Upper lobe of left lung (tissue), 6 donors: ENCODE measurements at places on chromosomes 5 and 9.

DNA sequence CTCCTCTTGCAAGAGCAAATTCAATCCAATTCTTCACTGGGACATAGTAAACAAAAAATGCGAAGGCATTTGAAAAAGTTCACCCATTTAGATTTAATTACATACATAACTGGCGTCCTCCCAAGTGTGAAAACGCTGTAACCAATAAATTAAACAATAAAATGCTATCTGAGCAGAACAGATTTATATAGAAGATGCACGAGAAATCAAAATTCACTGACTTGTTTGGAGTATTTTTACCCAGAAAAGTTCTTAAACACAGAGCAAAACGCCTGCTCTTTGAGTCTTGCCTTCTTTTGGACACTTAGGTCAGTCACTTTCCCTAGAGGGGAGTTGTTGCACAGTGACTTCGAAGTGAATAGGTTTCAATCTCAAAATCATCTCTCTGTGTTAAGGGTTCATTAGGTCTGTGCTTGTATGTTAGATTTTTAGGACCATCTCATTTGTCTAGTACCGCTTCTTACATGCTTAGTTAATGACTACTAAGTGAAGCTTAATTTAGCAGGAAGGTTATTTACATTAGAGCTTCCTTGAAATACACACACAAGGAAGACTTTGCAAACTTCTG is 1.9 kb downstream of the ALDH1A1 start:
- DNase-seq = no peak

DNA sequence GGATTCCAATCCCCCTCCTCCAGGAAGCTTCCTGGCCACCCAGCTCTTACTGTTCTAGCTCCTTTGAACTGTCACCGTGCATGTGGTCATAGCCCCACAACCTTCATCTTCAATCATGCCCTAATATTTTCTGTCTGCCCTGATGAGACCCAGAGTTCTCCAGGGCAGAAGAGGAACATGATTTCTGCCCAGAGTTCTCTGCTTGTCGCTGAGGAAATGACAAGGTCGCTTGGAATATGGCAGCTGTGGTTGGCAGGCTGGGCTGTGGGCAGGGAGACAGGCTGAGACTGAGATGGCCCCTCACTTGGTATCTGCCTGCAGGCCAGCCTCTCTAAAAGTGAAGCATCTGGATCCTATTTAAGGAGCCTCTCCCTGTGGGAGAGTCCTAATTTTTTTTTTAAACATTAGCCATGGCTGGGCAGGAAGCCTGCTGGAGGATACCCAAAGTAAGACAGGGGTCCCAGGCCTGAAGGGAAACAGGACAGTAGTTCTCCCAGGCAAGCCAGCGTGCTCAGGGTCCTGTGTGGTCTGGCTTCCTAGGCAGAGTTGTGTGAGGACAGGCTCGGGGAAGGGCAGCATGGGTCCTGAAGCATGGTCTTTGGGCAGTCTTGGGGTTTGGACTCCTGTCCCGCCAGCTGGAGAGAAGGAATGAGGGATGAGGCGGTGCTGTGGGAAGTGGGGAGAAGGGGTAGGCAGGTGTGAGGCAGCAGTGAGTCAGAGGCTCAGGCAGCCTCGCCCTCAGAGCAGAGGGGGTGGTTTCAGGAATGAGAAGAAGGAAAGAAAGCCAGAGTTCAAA is 242.1 kb downstream of the FSTL4 start:
- no peak for DNase-seq

- no peak for DNase-seq
Measured at GRCh38 chr9:110994771-110995241, 43.5 kb downstream of the LPAR1 start.

- no peak for DNase-seq
Measured at GRCh38 chr9:88497224-88497623, 37.8 kb upstream of the NXNL2 start.

DNA sequence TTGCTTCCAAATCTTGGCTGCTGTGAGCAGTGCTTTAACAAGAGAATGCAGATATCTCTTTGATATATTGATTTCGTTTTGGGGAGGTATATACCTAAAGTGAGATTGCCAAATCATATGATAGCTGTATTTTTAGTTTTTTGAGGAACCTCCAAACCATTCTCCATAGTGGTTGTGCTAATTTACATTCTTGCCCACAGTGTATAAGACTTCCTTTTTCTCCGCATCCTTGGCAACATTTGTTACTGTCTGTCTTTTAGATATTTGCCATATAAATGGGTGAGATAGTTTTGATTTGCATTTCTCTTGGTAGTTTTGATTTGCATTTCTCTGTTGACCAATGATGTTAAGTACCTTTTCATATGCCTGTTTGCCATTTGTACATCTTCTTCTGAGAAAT is 10.0 kb upstream of the PLK2 start:
- DNase-seq = no peak

DNA sequence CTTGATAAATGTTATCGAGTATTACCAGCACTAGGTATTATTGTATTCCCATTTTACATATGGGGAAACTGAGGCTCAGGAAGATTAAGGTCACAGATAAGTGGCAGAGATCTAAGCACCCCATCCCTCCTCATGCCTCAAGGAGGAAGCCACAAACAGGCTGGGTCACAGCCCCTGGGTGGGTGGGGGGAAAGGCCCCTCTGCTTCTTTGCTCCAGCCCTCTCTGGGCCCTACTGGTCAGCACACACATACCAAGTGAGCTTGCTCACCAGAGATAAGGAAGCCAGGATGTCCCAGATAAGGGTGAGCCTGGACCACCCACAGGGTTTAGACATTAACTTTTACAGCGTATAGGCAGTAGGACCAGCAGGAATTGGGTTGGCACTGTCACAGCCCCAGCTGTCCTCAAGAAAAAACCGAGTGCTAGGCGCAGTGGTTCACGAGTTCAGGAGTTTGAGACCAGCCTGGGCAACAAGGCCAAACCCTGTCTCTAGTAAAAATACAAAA is 45.3 kb downstream of the STK10 start:
- DNase-seq = no peak

GRCh38 chr5:68024426-68024825 is 191.1 kb upstream of the PIK3R1 start:
- DNase-seq = no peak

DNA sequence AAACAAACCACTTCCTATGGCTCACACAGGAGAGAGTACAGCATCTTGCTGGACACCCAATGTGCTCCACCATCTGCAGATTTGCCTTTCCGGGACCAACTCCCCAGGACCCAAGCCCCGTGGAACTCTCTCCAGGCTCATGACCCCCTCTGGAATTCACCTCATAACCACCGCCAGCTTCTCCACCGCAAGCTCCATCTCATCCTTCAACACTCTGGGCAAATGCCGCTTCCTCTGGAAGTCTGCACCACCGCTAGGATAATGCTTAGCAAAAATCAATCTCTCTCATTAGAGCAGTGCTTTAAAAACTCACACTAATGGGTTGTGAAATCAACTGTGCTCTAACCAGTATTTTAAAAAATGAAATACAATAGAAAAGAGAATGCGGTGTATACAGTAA is 150.0 kb downstream of the COL23A1 start:
- no peak for DNase-seq

GRCh38 chr9:133106511-133107244 is 14.4 kb downstream of the RALGDS start:
- peak; percentile 42 for DNase-seq

- no peak for DNase-seq
Measured at GRCh38 chr9:20417373-20418080, 204.8 kb downstream of the MLLT3 start.

DNA sequence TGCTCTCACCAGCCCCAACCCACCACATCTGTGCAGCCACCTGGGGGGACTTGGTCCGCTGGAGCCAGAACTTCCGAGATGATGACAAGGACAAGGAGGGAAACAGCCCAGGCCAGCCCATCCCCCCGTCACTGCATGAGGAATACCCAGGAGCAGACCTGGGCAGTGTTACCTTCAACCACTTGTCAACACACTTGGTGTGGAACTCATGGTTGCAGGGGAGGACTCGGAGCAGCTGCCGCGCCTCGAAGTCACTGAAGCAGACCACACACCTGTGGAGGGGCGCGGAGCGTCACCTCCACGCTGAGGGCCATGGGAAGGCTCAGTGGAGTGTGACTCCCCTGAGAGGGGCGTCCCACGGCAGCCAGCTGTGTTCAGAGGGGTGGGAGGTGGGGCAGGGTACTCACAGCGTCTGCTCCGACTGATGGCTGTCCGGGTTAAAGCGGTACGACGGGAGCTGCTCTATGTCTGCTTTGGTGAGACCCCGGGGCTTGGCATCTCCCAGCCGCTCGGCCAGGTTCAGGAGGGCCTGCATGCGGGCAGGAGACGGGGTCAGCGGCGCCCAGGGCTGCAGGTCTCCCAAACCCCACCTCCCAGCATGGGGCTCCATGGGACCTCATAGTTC is 8.0 kb downstream of the RNF44 start:
- DNase-seq = no peak

- peak; percentile 84 for DNase-seq
Measured at GRCh38 chr5:157918811-157919742, 60.1 kb upstream of the CLINT1 start.

DNA sequence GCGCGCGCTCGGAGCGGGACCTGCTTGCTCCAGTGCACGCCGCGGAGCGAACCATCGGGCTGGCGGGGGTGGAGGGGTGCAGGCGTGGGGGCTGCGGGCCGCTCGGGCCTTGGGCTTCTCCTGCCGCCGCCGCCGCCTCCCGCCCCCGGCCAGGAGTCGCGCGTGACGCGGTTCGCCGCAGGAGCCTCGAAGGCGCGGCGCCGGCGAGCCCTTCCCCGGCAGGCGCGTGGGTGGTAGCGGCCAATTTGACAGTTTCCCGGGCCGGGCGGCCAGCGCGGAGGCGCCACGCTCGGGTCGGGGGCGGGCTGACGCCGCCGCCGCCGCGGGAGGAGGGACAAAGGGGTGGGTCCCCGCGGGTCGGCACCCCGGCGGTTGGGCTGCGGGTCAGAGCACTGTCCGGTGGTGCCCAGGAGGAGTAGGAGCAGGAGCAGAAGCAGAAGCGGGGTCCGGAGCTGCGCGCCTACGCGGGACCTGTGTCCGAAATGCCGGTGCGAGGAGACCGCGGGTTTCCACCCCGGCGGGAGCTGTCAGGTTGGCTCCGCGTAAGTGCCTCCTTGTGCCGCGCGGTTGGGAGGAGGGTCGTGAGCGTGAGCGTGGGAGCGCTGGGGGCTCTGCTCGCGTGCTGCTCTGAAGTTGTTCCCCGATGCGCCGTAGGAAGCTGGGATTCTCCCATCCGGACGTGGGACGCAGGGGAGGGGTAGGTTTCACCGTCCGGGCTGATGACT is at the start of gene TJP2:
TJP2 (plus strand) TSS at position 387 of the 725 bp plus-strand sequence; CDS start at position 483, 96 bp downstream.
- DNase-seq = peak; percentile 61

GRCh38 chr5:151696470-151697061 is 9.9 kb upstream of the SPARC start:
- peak; percentile 36 for DNase-seq

- no peak for DNase-seq
Measured at GRCh38 chr5:11305245-11305644, 544.2 kb upstream of the DAP start.

DNA sequence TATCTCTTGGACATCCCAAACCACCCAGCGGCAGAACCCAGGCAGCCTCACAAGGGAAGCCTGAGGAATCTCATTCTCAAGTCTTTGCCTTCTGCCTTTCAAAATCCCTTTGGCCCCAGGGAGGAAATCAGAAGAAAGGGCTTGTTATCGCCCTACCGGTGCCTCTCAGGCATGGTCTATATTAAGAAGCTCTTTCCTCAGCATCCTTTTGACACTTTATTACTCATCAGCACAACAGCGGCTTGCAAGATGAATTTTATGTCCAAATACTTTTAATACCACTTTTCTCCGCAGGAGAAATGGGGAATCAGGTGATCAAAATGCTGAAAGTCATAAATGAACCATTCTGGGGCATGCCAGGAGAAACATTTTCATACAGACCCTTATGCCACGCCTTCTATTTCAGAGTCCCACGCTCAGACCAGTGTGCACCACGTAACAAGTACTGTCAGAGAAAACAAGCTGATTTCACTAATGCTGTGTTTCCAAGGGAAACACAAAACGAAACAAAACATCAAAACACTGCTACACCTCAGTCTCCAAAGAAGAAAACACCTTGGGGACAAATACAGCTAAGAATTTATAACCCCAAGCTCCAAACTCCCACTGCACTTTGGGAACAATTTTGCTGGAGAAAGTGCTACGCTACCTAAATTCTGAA is 30.0 kb downstream of the RAPGEF1 start:
- DNase-seq = no peak

- DNase-seq = no peak
Measured at GRCh38 chr5:77768978-77769377, 7.2 kb downstream of the TBCA start.

- no peak for DNase-seq
Measured at GRCh38 chr9:111924281-111924680, 27.7 kb downstream of the UGCG start.
